ENCODE measurements at places on chromosomes 16 and 17.

- no peak for DNase-seq
Measured at GRCh38 chr17:65222214-65222738, 85.1 kb downstream of the RGS9 start.

- no peak for DNase-seq
Measured at GRCh38 chr16:58292886-58293285, 1.9 kb downstream of the PRSS54 start.

DNA sequence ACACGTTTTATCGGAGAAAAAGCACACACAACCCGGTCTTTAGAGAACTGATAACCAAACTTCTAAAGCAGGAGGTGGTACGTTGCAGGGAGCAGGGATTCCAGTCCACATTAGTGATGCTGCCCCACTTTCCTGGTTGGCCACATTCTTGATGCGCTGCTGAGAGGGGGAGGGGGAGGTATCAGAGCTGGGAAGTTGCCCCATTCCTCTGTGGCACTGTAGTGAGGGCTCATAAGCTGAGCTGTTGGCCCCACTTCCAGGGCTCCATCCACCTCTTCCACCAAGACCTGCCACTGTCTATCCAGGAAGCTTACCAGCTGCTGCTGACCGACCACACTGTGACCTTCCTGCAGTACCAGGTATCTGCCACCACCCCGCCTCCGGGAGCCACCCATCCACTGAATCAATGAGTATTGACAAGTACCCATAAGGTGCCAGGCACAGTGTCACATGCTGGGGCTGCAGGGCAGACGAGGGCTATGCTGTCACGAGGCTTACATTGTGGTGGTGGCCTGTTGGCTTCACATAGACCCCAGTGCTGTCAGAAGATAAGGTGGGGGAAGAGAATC, 1.1 kb downstream of the TSEN54 start:
- DNase-seq: no peak

GRCh38 chr17:66904760-66905624, 59.5 kb upstream of the CACNG4 start:
- DNase-seq: peak; percentile 86

All from tongue (tissue), 3 donors.